ENCODE measurements at places on chromosomes 5 and 9.

GRCh38 chr9:34651876-34652601 lies at the start of gene IL11RA:
Gene IL11RA (plus strand): TSS chr9:34652185. CDS start chr9:34655218, 3,033 bp downstream.
- no peak for DNase-seq

- DNase-seq: no peak
Measured at GRCh38 chr9:121292051-121292450, 24.1 kb downstream of the GSN start.

GRCh38 chr9:133087429-133088145 lies 25.8 kb downstream of the CEL start:
- DNase-seq: no peak

DNA sequence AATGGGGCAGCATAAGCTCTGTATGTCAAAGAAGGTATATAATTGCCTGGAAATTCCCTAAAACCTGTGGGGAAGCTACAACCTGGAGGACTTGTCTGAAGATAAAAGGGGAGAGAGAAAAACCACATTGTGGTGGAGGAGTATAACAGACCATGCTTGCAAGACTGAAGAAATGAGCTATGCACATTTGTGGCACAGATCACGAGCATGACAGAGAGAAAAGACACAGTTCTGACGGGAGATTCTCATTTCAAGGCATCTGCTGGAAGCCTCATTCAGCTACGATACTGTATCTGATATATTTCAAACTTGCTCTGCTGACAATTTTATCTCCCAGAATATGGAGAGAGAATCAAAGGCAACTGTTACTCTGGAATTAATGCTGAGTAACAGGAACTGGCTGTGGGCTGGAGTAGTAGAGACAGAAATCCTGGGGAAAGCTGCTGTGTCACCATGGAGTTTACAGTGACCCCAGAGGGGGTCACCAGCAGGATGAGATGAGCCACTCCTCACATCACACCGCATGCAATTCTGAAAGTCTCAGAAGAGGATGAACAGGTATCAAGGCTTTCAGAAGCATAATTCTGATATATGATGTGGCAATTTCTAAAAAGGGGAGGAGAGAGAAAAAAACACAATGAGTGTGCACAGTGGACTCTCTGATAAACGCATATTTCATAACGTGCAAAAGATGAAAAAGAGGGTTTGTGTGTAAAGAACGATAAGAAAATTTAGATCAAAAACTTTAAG lies 528.8 kb downstream of the IRX1 start:
- no peak for DNase-seq

- DNase-seq: no peak
Measured at GRCh38 chr5:160271396-160271795, 41.0 kb downstream of the CCNJL start.

DNA sequence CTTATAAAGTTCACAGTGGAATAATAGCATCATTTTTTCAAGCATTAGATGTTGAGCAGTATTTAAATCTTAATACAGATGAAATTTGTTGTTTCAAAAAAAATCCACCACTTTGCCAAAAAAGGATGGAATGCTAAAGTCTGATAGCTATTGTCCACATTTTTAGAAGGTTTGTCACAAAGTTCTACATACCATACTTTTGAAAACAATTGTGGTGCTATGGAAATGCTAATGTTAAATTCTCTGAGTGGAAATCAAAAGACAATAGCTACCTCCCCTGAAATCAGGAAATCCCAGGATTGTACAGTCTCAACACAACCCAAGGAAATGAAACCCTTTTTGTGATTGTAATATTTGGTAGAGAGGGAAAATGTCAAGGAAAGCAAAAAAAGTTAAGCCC lies 19.3 kb upstream of the GRAMD2B start:
- no peak for DNase-seq

GRCh38 chr5:104431002-104431620 lies 868.5 kb upstream of the NUDT12 start:
- DNase-seq: no peak

- DNase-seq: no peak
Measured at GRCh38 chr9:130994135-130995085, 14.6 kb upstream of the LAMC3 start.

- no peak for DNase-seq
Measured at GRCh38 chr5:2724031-2724581, 27.4 kb downstream of the IRX2 start.

- DNase-seq: no peak
Measured at GRCh38 chr5:113909782-113910181, 396.3 kb downstream of the YTHDC2 start.

DNA sequence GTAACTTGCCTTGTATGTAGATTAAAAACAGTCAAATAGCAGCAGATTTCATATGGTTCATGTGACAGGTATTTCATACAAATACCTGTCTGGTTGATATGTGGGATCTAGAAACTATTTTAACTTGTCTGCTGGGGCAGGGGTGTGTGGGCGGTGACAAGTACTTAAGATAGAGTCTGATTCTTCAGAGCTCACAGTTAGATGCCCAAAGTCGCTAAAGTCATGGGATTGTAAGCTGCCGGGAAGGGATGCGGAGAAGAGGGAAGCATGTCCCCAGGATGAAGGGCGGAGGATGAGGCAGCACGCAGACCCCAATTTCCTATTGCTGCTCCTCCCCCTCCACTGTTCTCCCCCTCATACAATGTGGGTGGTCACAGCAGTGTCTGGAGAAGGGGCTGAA lies 13.3 kb downstream of the ANXA6 start:
- DNase-seq: no peak

- no peak for DNase-seq
Measured at GRCh38 chr5:38622723-38623129, 66.3 kb upstream of the LIFR start.

DNA sequence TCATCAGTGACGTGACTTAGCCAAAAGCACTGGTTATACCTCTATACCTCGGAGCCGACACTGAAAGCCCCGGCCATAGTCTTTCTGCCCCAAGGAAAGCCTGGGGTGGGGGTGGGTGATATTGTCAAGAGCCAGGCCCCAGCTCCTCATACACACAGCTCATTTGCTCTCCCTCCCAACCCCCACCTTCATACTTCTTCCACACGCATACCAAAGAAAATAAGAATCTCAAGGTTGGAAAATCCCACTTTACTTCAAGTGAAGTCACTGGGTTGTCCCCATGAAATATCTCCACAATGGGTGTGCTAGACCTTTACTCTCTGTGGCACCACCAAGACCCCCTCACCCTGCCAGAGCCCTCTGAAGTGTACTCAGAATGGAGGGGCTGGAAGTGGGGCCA lies 27.1 kb upstream of the MGAT1 start:
- DNase-seq: no peak

DNA sequence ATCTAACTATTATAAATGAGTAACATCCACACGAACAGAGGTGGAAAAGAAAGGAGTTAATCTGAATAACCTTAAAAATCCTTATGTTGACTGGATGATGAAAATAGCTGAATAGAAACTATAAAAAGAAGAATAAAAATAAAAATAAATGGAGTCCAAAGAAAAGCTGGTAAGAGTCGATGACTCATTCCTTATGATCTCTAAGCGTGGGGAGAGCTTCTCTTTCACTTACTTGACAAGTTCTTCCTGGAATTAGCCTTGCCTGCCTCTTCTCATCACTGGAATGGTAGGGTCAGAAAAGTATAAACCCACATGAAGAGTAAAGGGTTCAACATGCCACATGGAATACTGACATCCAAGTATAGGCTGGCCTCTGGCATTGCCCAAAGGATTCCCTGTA lies 477.0 kb upstream of the RGMB start:
- DNase-seq: no peak

GRCh38 chr9:73548201-73548600 lies 396.5 kb downstream of the ANXA1 start:
- no peak for DNase-seq

DNA sequence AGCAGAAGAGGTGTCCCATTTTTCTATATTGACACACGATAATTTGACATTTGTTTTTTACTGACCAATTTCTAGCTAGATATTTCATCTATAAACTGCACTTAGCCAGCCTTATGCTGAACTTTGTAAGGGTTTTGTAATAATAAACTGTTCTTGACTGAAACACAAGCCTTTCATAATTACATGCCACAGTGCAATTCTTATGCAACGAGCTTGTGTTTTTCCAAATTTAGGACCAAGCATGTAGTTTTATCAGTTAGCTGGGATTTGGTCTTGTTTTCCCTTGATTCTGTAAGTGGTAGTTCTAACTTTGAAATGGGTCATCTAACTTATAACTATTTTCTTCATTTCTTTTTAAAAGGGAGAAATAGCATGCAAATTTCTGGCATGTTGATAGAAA lies 1.3 kb upstream of the LURAP1L start:
- DNase-seq: no peak
